ENCODE measurements at places on chromosomes 7 and 10. TPM values are rescaled to one million over a fixed set of nuclear protein-coding genes. Genes with fewer than 3 reads are reported as not detected.

DNA sequence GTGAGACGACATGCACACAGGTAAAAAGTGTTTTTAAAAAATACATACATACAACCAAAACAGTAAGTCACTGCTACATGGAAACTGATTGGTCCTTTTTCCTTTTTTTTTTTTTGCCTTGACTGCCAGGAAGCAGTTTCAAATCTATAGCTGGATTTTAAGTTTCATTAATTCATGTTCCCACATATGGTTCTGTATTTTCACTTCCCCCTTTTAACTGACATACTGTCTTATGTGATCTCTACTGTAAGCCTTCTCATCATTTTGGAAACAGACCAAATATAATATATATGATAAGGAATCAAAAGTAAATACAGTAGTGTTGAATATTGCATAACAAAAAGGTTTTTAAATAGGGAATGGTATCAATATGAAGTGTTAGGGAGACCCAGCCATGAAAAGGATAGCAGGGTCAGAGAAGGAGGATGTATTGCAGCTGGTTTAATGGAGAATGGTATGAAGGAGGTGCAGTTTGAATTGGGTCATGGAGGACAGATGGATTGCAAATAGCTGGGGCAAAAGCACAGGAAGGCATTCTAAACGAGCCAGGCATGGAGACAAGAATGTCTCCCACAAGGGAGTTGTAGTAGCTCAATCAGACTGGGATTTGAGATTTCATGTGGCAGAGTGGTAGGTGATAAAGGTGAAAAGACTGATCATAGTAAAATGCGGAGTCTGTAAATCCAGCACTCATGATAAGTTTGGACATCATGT, 5.4 kb downstream of the CAV1 start:
- H3K36me3 ChIP-seq, result no peaks in the 10 kb centered on the region
- H3K27me3 ChIP-seq, result no peaks in the 10 kb centered on the region
- peaks cover 2% of the 10 kb centered on the region for H3K4me1 ChIP-seq
- DNase-seq, result no peak
- H3K4me3 ChIP-seq, result no peak overlapping the region

- H3K4me1 ChIP-seq, result no peaks in the 10 kb centered on the region
- DNase-seq, result no peak
- no peaks in the 10 kb centered on the region for H3K36me3 ChIP-seq
- H3K27me3 ChIP-seq, result no peaks in the 10 kb centered on the region
- no peak overlapping the region for H3K27ac ChIP-seq
Observed at GRCh38 chr10:57815949-57816348, 451.7 kb downstream of the IPMK start.

DNA sequence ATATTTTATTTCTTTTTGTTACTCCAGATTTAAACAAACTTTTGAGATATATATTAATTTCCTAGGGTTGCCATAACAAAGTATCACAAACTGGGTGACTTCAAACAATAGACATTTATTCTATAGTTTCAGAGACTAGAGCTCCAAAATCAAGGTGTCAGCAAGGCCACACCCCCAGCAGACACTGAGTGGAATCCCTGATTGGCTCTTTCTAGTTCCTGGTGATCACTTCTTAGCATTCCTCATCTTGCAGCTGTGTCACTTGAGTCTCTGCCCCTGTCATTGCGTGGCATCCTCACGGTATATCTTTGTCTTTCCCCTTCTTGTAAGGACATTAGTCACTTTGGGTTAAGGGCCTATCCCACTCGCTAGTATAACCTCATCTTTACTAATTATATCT, 7.6 kb upstream of the SLC26A3 start:
- no peak overlapping the region for H3K4me3 ChIP-seq
- DNase-seq, result no peak
- H3K4me1 ChIP-seq, result no peaks in the 10 kb centered on the region
- no peak overlapping the region for H3K27ac ChIP-seq
- no peaks in the 10 kb centered on the region for H3K36me3 ChIP-seq

DNA sequence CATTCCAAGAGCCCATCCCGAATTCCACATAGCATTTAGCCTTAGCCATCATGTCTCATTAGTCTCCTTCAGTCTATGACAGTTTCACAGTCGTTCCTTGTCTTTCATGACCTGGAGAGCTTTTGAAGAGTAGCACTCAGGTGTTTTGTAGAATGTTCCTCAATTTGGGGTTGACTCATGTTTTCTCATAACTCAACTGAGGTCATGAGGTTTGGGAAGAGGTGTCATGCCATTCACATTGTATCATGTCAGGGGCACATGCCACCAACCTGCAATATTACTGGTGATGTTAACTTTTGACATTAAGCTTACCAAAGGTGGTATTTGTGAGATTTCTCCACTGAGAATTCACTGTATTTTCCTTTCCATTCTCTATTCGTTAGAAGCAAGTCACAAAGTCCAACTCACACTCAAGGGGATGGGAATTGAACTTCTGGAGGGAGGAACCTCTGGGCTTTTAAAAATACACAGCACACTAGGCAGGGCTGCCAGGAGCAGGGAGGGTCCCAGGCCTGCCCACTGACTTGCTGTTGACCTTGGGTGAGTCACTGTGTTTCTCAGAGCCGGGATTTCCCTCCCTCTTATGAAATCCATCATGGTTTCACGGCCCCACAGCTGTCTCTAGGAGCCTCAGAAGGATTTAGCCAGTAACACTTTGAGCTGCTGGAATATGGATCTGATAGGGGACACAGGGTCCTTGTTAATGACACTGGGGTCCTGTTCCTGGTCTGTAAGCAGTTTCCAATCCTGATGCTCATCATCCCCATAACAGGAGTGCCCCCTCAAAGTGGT, 74.4 kb upstream of the TCF7L2 start:
- H3K4me3 ChIP-seq, result no peak overlapping the region
- no peak for DNase-seq
- H3K4me1 ChIP-seq, result no peaks in the 10 kb centered on the region
- no peaks in the 10 kb centered on the region for H3K36me3 ChIP-seq
- no peak overlapping the region for H3K27ac ChIP-seq

- no peaks in the 10 kb centered on the region for H3K36me3 ChIP-seq
- no peak for DNase-seq
- no peaks in the 10 kb centered on the region for H3K4me1 ChIP-seq
- H3K4me3 ChIP-seq, result no peak overlapping the region
Observed at GRCh38 chr7:150793569-150794238, 6.5 kb downstream of the TMEM176B start.

- no peak overlapping the region for H3K4me3 ChIP-seq
- H3K36me3 ChIP-seq, result no peaks in the 10 kb centered on the region
- peaks cover 10% of the 10 kb centered on the region for H3K4me1 ChIP-seq
- no peaks in the 10 kb centered on the region for H3K27me3 ChIP-seq
- H3K27ac ChIP-seq, result no peak overlapping the region
Observed at GRCh38 chr7:36925207-36925606, 200.9 kb upstream of the AOAH start.

DNA sequence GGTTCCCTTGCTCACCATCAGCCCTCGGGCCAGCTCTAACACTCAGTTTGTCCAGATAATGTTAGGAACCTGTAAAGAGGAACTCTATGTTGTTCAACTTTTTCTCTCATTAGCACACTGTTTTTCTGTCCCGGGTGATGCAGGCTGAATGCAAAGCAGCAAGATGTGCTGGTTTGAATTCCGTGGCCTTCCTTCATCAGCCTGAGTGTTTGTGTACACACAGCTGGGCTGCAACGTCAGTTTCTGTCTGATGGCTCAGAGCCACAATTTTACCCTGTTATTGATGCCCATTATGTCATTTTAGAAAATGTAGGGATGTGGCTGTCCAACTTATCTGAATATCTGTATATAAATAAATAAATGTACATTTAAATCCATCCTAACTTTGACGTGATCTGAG, 152.0 kb downstream of the PLPP4 start:
- DNase-seq, result no peak
- no peak overlapping the region for H3K4me3 ChIP-seq

DNA sequence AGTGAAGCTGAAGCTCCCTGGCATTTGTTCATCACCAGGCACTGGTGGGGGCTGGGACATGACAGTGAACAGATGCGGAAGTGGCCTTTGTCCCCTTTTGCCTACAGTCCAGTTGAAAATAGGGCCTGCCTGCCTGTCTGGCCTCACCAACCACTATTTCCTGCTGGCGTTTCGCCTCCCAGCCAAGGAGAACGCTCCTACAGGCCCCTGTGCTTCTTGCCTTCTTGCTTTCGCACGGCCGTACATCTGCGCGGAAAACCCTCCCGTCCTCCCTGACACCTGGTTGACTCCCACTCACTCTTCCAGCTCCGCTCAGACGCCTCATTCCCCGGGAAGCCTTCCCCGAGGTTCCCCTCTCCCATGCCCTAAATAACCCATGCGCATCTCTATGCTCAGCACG, 317.3 kb downstream of the PRPF18 start:
- H3K4me3 ChIP-seq, result no peak overlapping the region
- H3K27ac ChIP-seq, result no peak overlapping the region
- H3K36me3 ChIP-seq, result no peaks in the 10 kb centered on the region
- H3K27me3 ChIP-seq, result no peaks in the 10 kb centered on the region

- peaks cover 18% of the 10 kb centered on the region for H3K4me1 ChIP-seq
- H3K27me3 ChIP-seq, result no peaks in the 10 kb centered on the region
- peak overlapping the region; percentile 95 for H3K4me3 ChIP-seq
- H3K36me3 ChIP-seq, result no peaks in the 10 kb centered on the region
Observed at GRCh38 chr10:17227367-17228090, 512 bp upstream of the VIM start.

GRCh38 chr7:133709036-133709880, 417.9 kb upstream of the LRGUK start:
- no peaks in the 10 kb centered on the region for H3K36me3 ChIP-seq
- H3K27ac ChIP-seq, result no peak overlapping the region
- DNase-seq, result no peak
- no peak overlapping the region for H3K4me3 ChIP-seq
- no peaks in the 10 kb centered on the region for H3K27me3 ChIP-seq
- H3K4me1 ChIP-seq, result no peaks in the 10 kb centered on the region

GRCh38 chr7:130897515-130898419, 163.8 kb upstream of the KLF14 start:
- peaks cover 57% of the 10 kb centered on the region for H3K4me1 ChIP-seq
- no peaks in the 10 kb centered on the region for H3K36me3 ChIP-seq
- DNase-seq, result no peak
- no peaks in the 10 kb centered on the region for H3K27me3 ChIP-seq

GRCh38 chr10:22682237-22683139, 31.9 kb downstream of the PIP4K2A start:
- DNase-seq, result no peak
- no peaks in the 10 kb centered on the region for H3K27me3 ChIP-seq
- H3K36me3 ChIP-seq, result no peaks in the 10 kb centered on the region
- H3K27ac ChIP-seq, result no peak overlapping the region
- no peaks in the 10 kb centered on the region for H3K4me1 ChIP-seq

GRCh38 chr10:565146-565545, 124.3 kb downstream of the DIP2C start:
- H3K27ac ChIP-seq, result no peak overlapping the region
- no peak overlapping the region for H3K4me3 ChIP-seq
- no peaks in the 10 kb centered on the region for H3K27me3 ChIP-seq
- DNase-seq, result no peak
- H3K36me3 ChIP-seq, result no peaks in the 10 kb centered on the region
- no peaks in the 10 kb centered on the region for H3K4me1 ChIP-seq

DNA sequence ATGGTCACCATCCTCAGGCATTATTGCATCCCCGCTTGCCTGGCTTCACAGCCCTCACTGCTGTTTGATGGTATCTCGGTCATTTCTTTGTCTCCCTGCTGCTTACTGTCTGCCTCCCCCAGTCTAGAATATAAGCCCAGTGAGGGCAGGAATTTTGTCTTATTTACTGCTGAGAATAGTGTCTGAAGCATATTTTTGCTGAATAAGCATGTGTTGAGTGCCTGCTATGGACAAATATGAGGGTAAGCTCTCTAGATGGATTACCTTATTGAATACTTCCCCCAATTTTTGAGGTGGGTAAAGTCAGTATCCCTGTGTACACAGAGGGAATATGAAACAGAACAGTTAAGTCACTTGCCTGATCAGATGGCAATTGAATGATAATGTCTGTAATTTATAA, 36.5 kb upstream of the CABCOCO1 start:
- no peaks in the 10 kb centered on the region for H3K27me3 ChIP-seq
- H3K4me1 ChIP-seq, result peaks cover 3% of the 10 kb centered on the region
- no peak for DNase-seq
- H3K4me3 ChIP-seq, result no peak overlapping the region
- H3K27ac ChIP-seq, result no peak overlapping the region
- H3K36me3 ChIP-seq, result no peaks in the 10 kb centered on the region

- H3K4me3 ChIP-seq, result no peak overlapping the region
- H3K27me3 ChIP-seq, result no peaks in the 10 kb centered on the region
- H3K27ac ChIP-seq, result no peak overlapping the region
- peaks cover 7% of the 10 kb centered on the region for H3K4me1 ChIP-seq
- no peaks in the 10 kb centered on the region for H3K36me3 ChIP-seq
Observed at GRCh38 chr10:15813415-15813814, 46.9 kb downstream of the MINDY3 start.

GRCh38 chr10:132596742-132597279, 59.2 kb downstream of the INPP5A start:
- H3K4me3 ChIP-seq, result no peak overlapping the region
- H3K36me3 ChIP-seq, result no peaks in the 10 kb centered on the region
- H3K27me3 ChIP-seq, result no peaks in the 10 kb centered on the region
- peaks cover 5% of the 10 kb centered on the region for H3K4me1 ChIP-seq

DNA sequence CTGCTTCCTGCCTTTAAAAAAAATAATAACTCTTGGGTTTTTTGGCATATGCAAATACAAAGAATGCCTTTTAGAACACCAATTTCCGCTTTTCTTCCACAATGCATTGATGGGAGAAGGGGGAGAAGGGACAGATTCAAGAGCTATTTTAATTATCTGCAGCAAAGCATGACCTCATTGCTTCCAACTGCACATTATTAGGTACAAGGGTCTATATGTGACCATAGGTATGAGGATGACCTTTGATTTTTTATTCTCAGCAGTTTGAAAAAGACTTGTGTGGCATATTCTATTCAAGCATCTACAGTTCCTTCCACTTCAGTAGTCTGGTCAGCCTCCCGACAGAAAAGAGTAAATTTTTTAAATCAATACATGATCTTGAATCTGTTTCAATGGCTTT, 39.7 kb downstream of the GRB10 start:
- no peaks in the 10 kb centered on the region for H3K4me1 ChIP-seq
- H3K27ac ChIP-seq, result no peak overlapping the region
- H3K36me3 ChIP-seq, result no peaks in the 10 kb centered on the region
- no peaks in the 10 kb centered on the region for H3K27me3 ChIP-seq
- H3K4me3 ChIP-seq, result no peak overlapping the region

- H3K27ac ChIP-seq, result no peak overlapping the region
- no peaks in the 10 kb centered on the region for H3K4me1 ChIP-seq
- DNase-seq, result no peak
- no peak overlapping the region for H3K4me3 ChIP-seq
- no peaks in the 10 kb centered on the region for H3K27me3 ChIP-seq
- no peaks in the 10 kb centered on the region for H3K36me3 ChIP-seq
Observed at GRCh38 chr10:132363376-132363775, 31.4 kb downstream of the LRRC27 start.

GRCh38 chr7:15755061-15755460, 68.6 kb upstream of the MEOX2 start:
- H3K27me3 ChIP-seq, result no peaks in the 10 kb centered on the region
- H3K27ac ChIP-seq, result no peak overlapping the region
- H3K4me3 ChIP-seq, result no peak overlapping the region

The MYOZ1 gene
- 3.2 TPM for total RNA-seq

The CPEB3 gene
- total RNA-seq, result 19.4 TPM

The ACSM6 gene
- not detected for total RNA-seq

The CUZD1 gene
- 2.0 TPM for total RNA-seq

The CCL26 gene
- total RNA-seq, result not detected

The ENO4 gene
- 1.8 TPM for total RNA-seq

The EBF3 gene
- total RNA-seq, result 7.6 TPM

The AKR1C4 gene
- total RNA-seq, result 0.37 TPM

The SPAM1 gene
- 3.9 TPM for total RNA-seq

The ZRANB1 gene
- 38.7 TPM for total RNA-seq

The PAPOLB gene
- total RNA-seq, result 29.1 TPM

The PNLIPRP2 gene
- 0.31 TPM for total RNA-seq

The ASZ1 gene
- total RNA-seq, result 18.1 TPM

The LRRN3 gene
- total RNA-seq, result 49.1 TPM

Data from testis (tissue), 5 donors.